Activated CD4-positive, alpha-beta T cell treated with anti-CD3 and anti-CD28 coated beads for 4 hours (primary cell): ENCODE measurements at places on chromosomes 3 and 15.

GRCh38 chr3:45659661-45660566 is 29.3 kb upstream of the SACM1L start:
- peak; percentile 39 for DNase-seq

GRCh38 chr3:51375136-51375535 is 10.0 kb upstream of the MANF start:
- no peak for DNase-seq

DNA sequence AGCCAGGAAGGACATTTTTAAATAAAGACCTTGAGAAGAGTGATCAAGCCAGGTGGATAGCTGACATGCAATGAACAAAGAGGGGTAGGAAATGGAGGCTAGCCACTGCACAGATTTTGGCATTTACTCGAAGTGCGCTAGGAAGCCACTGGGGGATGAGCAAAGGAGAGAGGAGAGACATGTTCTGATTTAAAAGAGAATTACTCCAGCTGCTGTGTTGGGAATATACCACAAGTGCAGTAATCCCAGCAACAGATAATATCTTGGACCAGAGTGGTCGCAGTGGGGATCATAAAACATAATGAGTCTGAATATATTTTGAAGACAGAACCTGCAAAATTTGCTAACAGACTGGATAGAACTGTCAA is 19.9 kb downstream of the KPNA4 start:
- DNase-seq = no peak

- DNase-seq = no peak
Observed at GRCh38 chr15:75161917-75162414, 39.7 kb upstream of the C15orf39 start.

DNA sequence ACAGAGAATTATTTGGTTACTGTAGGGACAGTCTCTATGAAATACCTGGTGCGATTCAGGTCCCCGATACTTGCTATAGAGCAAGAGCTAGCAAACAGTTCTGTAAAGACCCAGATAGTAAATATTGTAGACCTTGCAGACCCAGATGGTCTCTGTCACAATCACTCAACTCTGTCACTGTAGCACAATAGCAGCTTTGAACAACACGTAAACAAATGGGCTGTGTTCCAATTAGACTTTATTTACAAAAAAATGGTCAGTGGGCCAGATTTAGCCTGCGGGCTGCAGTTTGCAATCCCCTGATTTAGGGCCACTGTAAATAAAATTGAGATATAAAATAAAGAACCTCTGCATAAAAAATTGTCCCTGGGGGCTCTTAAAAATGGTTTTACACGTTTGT is 127.7 kb downstream of the SV2B start:
- no peak for DNase-seq
